Progenitor cell of endocrine pancreas (in vitro differentiated cells): ENCODE measurements at places on chromosomes 11 and 22. TPM values are rescaled to one million over a fixed set of nuclear protein-coding genes. Genes with fewer than 3 reads are reported as not detected.
A peak's percentile ranks its signal among the peaks of the same experiment; 100 is the strongest.

Gene C11orf54
- total RNA-seq = 48.8 and 50.0 TPM in 2 replicates

GRCh38 chr11:96237766-96238266 lies 105.2 kb downstream of the MAML2 start:
- no peak overlapping the region for H3K27ac ChIP-seq
- H3K4me3 ChIP-seq = no peak overlapping the region
- H3K27me3 ChIP-seq = no peaks in the 10 kb centered on the region
- peaks cover 28% of the 10 kb centered on the region for H3K4me1 ChIP-seq

- no peak for DNase-seq
- no peak overlapping the region for H3K4me3 ChIP-seq
- no peak overlapping the region for H3K27ac ChIP-seq
- H3K27me3 ChIP-seq = peaks cover 4% of the 10 kb centered on the region
These were observed 261.3 kb upstream of the ARHGAP20 start for GRCh38 chr11:110973401-110973980.

Gene FOLR2
- not detected in 2 replicates for total RNA-seq

DNA sequence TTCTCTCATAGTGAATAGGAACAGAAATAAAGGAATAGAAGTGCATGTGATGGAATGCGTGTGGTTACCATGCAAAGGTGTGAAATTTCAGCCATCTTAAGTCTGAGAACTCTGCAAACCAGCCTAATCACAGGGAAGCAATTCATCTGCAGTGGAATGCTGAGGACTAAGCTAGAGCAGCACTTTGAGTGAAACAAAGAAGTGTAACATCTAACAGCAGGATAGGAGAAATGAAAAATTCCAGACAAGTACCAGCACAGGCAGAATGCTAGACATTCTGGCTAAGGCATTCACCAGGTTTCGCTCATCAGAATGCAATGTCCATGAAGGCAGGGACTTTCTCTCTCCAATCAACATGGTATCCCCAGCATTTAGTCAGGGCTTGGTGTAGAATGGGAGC lies 41.2 kb upstream of the SLC36A4 start:
- H3K4me1 ChIP-seq = no peaks in the 10 kb centered on the region
- peaks cover 2% of the 10 kb centered on the region for H3K36me3 ChIP-seq
- no peak overlapping the region for H3K27ac ChIP-seq
- no peak overlapping the region for H3K4me3 ChIP-seq

GRCh38 chr11:66345316-66345649 lies 379 bp upstream of the BRMS1 start:
- peak overlapping the region; percentile 96 for H3K27ac ChIP-seq
- H3K4me1 ChIP-seq = peaks cover 35% of the 10 kb centered on the region
- peaks cover 3% of the 10 kb centered on the region for H3K36me3 ChIP-seq
- H3K27me3 ChIP-seq = no peaks in the 10 kb centered on the region
- DNase-seq = no peak

Gene POTEH
- not detected in 2 replicates for total RNA-seq

Gene JHY
- 3.5 and 5.3 TPM in 2 replicates for total RNA-seq

DNA sequence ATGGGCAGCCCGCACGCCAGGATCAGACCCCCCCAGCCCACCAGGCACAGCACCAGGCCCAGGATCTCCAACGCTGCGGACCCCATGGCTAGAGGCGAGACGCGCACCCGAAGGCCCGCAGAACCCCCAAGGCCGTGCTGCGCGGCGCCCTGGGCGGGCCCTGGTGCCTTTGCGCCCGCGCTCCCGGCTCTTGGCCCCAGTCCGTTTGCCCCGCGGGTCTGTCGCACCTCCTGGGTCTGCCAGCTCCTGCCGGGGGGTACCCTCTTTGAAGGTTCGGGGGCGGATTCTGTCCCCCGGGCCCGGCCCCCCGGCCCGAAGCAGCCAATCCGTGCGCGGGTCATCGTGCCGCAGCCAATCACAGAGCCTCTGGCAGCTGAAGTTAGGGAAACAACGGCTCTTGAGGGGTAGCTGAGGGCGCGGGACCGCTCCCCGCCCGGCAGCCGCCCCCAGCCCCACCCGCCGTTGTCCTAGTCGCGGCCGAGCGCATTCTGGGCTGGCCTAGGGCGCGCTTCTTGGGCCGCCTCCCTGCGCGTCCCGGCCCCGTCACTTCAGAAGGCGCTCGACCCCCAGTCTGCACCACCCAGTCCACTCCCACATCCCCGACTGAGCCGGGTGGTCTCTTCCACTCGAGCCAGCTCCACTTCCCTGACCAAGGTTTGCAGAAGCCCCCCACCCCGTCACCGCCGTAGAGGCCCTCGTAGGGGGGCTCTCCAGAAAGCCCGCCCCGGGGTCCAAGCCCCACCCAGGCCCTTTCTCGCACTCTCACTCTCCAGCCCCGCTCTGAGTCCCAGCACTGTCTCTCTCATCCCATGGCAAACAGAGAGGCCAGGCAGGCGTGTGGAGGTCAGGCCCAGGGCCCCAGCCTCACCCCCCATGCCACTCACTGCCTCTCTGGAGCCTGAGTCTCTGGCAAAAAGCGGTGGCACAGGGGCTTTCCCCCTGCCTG lies at the start of gene CLDN5:
CLDN5 (minus strand) TSS at position 241 of the 946 bp plus-strand sequence; CDS start at position 86, 155 bp downstream.
- no peak for DNase-seq
- peaks cover 57% of the 10 kb centered on the region for H3K27me3 ChIP-seq
- no peaks in the 10 kb centered on the region for H3K36me3 ChIP-seq
- H3K4me3 ChIP-seq = peak within 1 kb of the TSS; percentile 59

Gene VPREB3
- not detected in 2 replicates for total RNA-seq

DNA sequence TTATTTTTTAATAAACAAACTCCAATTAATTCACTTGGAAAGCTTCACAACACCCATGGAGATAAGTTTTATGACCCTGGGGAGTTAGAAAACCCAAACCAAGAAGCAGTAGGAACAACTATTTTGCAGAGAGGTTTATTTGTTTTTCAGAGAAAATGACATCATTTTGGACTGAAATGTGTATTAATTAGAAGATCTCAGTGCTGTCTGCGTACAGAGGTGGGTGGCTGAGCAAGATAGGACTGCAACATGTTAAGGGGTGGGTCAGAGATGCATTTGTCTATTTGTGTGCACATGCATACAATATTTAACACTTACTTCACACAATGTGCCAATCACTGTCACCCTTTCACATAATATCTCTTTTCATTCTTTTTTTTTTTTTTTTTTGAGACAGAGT lies 1.1 kb downstream of the SCGB1A1 start:
- no peak overlapping the region for H3K27ac ChIP-seq
- H3K36me3 ChIP-seq = no peaks in the 10 kb centered on the region
- H3K4me1 ChIP-seq = peaks cover 16% of the 10 kb centered on the region
- H3K4me3 ChIP-seq = no peak overlapping the region
- DNase-seq = no peak
- H3K27me3 ChIP-seq = peaks cover 10% of the 10 kb centered on the region

Gene DTX4
- total RNA-seq = 54.5 and 61.6 TPM in 2 replicates

GRCh38 chr11:33027233-33027632 lies 11.6 kb downstream of the DEPDC7 start:
- no peaks in the 10 kb centered on the region for H3K36me3 ChIP-seq
- peaks cover 8% of the 10 kb centered on the region for H3K27me3 ChIP-seq
- no peak overlapping the region for H3K27ac ChIP-seq
- no peak overlapping the region for H3K4me3 ChIP-seq
- no peak for DNase-seq

DNA sequence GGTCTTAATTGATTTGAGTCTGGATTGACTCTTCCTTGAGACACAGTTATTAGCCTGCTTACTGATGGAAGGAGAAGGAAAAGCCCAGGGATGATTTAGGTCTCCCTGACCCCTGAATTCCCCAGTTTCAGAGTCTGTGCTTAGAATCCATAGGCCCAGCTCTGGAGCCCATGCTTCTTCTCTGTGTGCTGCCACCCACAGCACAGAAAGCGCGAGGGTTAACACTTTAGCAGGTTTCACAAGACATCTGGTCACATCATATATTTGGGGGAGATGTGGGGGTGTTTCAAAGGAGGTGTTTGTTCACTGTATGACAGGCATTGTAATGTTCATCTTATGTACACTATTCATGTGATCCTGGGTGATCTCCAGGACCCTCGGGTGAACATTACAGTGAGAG lies 107.0 kb downstream of the PPP6R3 start:
- peaks cover 30% of the 10 kb centered on the region for H3K36me3 ChIP-seq
- no peaks in the 10 kb centered on the region for H3K27me3 ChIP-seq
- H3K27ac ChIP-seq = no peak overlapping the region
- no peaks in the 10 kb centered on the region for H3K4me1 ChIP-seq
- no peak overlapping the region for H3K4me3 ChIP-seq
- no peak for DNase-seq

Gene F2
- 21.8 and 22.8 TPM in 2 replicates for total RNA-seq

- DNase-seq = no peak
- no peaks in the 10 kb centered on the region for H3K4me1 ChIP-seq
- H3K4me3 ChIP-seq = no peak overlapping the region
- H3K36me3 ChIP-seq = peaks cover 5% of the 10 kb centered on the region
These were observed 8.1 kb downstream of the CCDC15 start for GRCh38 chr11:124961972-124962609.

Gene OR6A2
- 0.13 and 0.24 TPM in 2 replicates for total RNA-seq

Gene OSBP2
- 8.3 and 9.5 TPM in 2 replicates for total RNA-seq

Gene PATE4
- total RNA-seq = not detected in 2 replicates

GRCh38 chr22:45211435-45211834 lies 29.3 kb downstream of the KIAA0930 start:
- H3K4me3 ChIP-seq = no peak overlapping the region
- peaks cover 8% of the 10 kb centered on the region for H3K27me3 ChIP-seq
- DNase-seq = no peak

GRCh38 chr11:100619484-100619883 lies 67.6 kb upstream of the ARHGAP42 start:
- no peak overlapping the region for H3K27ac ChIP-seq
- no peaks in the 10 kb centered on the region for H3K27me3 ChIP-seq
- H3K36me3 ChIP-seq = peaks cover 8% of the 10 kb centered on the region
- H3K4me3 ChIP-seq = no peak overlapping the region

Gene PLAAT3
- total RNA-seq = 41.9 and 46.3 TPM in 2 replicates

Gene CCDC117
- 39.9 and 40.4 TPM in 2 replicates for total RNA-seq

Gene GLYATL1
- total RNA-seq = 23.6 and 25.3 TPM in 2 replicates

DNA sequence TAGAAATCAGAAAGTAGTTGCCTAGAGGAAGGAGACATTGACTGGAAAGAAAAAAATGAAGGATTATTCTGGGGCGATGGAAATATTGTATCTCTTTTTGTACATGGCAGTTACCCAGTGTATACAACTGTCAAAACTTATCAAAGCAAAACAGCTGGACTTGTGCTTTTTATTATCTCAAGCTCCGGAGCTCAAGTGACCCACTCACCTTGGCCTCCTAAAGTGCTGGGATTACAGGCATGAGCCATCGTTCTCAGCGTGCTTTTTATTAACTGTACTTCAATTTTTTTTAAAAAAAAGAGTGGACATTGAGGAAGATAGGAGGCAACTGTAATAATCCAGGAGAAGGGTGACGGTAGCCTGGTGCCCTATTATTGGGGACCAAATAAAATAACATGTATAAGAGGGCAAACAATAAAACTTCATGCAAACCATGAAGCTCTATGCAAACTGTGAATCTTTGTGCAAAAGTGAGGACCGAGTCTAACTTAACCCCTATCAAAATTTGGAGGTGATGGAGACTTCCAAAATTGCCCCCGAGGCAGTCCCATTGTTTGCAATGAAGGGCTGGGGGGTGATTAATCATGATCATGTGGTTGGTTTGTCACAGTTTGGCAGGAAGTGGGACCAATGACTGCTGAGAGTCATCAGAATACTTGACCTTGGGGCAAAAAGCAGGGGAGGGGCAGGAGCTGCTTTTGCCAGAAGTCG lies 23.5 kb downstream of the FZD4 start:
- H3K36me3 ChIP-seq = no peaks in the 10 kb centered on the region
- no peak for DNase-seq
- no peak overlapping the region for H3K4me3 ChIP-seq

- no peaks in the 10 kb centered on the region for H3K36me3 ChIP-seq
- DNase-seq = no peak
- no peak overlapping the region for H3K4me3 ChIP-seq
These were observed 93.7 kb downstream of the FCHSD2 start for GRCh38 chr11:73048446-73048845.

GRCh38 chr22:27115816-27116256 lies 458.4 kb downstream of the MIAT start:
- no peak for DNase-seq
- no peak overlapping the region for H3K4me3 ChIP-seq
- peaks cover 2% of the 10 kb centered on the region for H3K27me3 ChIP-seq
- no peak overlapping the region for H3K27ac ChIP-seq

GRCh38 chr11:72750556-72751115 lies 1.6 kb downstream of the ARAP1 start:
- peak overlapping the region; percentile 93 for H3K4me3 ChIP-seq
- no peaks in the 10 kb centered on the region for H3K27me3 ChIP-seq
- H3K27ac ChIP-seq = peak overlapping the region; percentile 37
- no peak for DNase-seq
- H3K4me1 ChIP-seq = peaks cover 29% of the 10 kb centered on the region
- H3K36me3 ChIP-seq = peaks cover 8% of the 10 kb centered on the region

DNA sequence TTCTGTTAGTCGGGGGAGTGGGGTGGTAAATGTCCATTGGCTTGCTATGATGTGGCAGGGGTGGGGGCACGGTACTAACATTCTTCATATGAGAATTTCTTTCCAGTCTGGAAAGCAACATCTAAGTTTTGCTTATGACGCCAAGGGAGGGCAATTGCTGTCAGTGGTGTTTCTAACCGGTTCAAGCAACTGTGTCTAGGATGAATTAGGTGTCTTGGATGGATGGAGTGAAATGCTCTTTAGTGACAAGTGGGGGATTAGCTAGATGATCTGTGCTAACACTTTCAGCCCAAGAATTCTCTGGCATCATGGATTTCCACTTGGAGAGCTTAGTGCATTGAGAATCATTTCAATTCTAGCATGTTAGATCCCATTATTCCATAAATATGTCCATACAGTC lies 262.6 kb upstream of the SORL1-AS1 start:
- H3K27ac ChIP-seq = no peak overlapping the region
- no peak for DNase-seq
- H3K36me3 ChIP-seq = no peaks in the 10 kb centered on the region
- H3K27me3 ChIP-seq = no peaks in the 10 kb centered on the region

GRCh38 chr11:131498631-131499160 lies 128.3 kb downstream of the NTM start:
- H3K4me1 ChIP-seq = no peaks in the 10 kb centered on the region
- no peak overlapping the region for H3K27ac ChIP-seq
- no peaks in the 10 kb centered on the region for H3K36me3 ChIP-seq
- no peak overlapping the region for H3K4me3 ChIP-seq

- H3K36me3 ChIP-seq = no peaks in the 10 kb centered on the region
- peaks cover 11% of the 10 kb centered on the region for H3K27me3 ChIP-seq
- H3K4me1 ChIP-seq = no peaks in the 10 kb centered on the region
- no peak overlapping the region for H3K27ac ChIP-seq
- no peak for DNase-seq
These were observed 199.8 kb downstream of the MIAT start for GRCh38 chr22:26857169-26857568.

GRCh38 chr11:2888266-2888968 lies 2.8 kb upstream of the CDKN1C start:
- H3K36me3 ChIP-seq = no peaks in the 10 kb centered on the region
